ENCODE measurements at places on chromosomes 6 and 20. TPM values are rescaled to one million over a fixed set of nuclear protein-coding genes. Genes with fewer than 3 reads are reported as not detected.

Gene LHFPL5
- not detected for total RNA-seq

DNA sequence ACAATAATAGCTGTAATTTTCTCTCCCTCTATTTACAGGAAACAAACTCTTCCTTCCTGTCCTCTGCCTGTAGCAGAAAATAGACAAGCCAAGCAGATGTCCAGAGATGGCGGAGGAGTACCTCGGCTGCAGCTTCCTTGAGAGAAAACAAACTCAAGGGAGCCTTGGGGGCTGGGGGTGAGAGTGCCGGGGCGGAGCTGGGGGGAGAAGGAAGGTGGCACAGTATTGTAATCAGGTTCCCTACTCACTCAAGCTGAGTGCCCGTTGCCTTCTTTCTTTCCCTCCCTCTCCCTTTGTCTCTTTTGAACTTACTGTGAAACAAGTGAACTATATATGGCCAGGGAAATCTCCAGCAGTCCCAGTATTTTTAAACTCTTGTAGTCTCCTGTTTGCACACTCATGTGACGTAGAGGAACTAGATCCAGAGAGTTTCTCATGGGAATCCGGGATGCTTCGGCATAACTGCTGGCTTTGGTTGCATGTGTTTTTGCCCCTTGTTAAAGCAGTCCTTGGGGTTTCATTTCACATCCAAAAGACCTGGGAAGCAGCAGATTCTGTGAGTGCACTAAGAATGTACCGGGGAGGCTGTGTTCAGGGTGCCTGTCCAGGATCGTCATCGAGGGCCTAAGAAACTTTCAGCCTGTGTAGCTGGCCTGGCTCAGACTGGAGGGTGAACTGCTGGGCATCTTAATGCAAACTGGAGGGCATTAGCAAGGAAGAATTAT is 44.6 kb upstream of the HDDC2 start:
- no peak for DNase-seq

Gene TBXT
- total RNA-seq, result not detected

Gene DLK2
- total RNA-seq, result 24.8 TPM

Gene FNDC1
- total RNA-seq, result not detected

DNA sequence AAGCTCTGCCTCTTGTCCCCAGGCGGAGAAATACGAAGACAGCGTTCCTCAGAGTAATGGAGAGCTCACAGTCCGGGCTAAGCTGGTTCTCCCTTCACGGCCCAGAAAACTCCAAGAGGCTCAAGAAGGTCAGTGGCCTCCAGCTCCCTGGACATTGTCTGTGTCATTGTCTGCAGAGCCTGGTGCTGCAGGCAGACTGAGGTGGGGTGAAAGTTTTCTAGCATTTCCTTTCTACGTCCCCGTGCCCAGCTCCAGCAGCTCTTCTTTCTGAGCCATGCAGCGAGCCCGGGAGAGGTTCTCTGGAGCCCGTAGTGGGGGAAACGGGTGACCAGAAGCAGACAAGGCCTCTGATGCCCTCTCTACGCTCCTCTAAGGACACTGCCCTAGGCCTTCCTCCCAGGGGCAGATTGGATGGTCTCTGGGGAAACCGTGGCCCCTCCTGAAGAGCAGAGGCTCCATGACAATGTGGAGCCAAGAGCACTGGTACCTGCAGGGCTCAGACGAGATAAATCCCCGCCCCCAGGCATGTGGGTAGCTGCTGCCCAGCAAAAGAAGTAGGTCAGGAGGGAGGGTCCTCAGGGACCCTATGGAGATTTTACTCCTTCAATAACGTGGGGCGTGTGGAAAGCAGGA is 58.4 kb downstream of the EZR start:
- no peak for DNase-seq

GRCh38 chr6:101401792-101402621 is 8.5 kb downstream of the GRIK2 start:
- no peak for DNase-seq
